SK-N-SH (cell line): ENCODE measurements at places on chromosomes 7 and 10.

GRCh38 chr10:63603709-63604445 lies 82.7 kb downstream of the REEP3 start:
- DNase-seq, result no peak

- DNase-seq, result no peak
These were observed 70.4 kb upstream of the APBB1IP start for GRCh38 chr10:26367771-26368170.

- no peak for DNase-seq
These were observed 897.3 kb downstream of the PCDH15 start for GRCh38 chr10:53903756-53904155.

GRCh38 chr10:7186387-7187018 lies 224.3 kb downstream of the SFMBT2 start:
- DNase-seq, result no peak
